ENCODE measurements at places on chromosomes 1 and 21.

- DNase-seq: no peak
These were observed 4.6 kb downstream of the HCRTR1 start for GRCh38 chr1:31621847-31622730.

- no peak for DNase-seq
These were observed 16.2 kb upstream of the CR1L start for GRCh38 chr1:207628776-207629175.

DNA sequence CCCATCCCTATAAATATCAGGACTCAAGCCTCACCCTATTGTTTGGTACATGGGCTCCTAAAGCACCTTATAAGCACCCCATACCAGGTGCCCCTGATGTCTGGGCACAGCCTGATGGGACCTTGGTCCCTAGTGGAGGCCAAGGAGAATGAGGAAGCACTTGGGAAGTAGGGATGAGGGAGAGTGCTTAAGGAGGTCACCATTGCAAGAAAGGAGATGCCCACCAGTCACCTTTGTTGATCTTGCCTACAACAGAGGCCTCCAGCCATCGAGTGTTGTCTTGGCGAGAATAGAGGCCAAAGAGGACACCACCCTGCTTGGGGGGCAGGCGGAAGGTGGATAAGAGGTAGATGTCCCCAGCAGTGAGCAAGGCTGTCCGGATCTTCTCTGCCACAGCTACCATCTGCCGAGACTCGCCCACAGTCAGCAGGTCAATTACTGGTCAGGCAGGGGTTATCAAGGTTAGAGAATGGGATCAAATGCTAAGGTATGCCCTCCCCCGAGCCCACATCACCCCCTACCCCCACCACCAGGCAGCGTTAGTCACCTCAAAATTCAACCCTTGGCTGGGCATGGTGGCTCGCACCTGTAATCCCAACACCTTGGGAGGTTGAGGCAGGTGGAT lies 1.6 kb downstream of the THBS3 start:
- no peak for DNase-seq

DNA sequence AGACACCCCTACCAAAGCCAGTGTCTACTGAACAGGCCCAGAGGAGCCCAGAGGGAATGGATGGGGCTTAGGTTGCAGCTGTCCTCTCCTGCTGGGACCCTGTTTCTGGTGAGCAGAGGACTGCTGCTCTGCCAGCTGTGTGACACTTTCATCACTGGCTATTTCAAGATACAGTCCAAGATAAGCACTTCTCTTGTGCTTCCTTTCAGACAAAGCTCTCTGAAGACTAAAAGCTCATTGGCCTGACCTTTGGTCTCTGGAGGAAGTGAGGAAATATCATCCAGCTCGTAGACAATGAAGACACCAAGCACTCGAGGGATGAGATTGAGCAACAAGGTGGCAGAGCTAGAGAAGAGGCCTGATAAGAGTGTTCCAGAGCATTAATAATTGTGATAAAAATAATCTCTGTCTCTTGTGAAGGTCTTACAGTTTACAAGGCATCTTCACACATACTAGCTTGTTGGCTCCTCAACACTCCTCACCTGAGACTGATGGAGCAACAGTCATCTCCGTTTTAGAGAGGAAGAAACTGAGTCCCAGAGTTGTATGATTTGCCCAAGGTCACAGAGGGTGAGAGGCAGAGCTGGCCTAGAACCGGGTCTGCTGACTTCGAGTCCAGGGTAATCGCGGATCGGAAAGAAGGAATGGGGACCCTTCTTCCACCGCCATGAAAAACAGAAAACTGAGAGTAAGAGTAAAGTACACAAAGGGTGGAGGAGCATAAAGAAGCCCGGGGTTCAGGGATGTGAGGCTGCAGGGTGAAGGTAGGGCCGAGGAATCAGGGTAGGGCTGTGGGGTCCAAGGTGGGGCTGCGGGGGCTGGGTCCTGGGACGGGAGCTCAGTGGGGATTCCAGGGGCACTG lies 666 bp downstream of the PAFAH2 start:
- no peak for DNase-seq

DNA sequence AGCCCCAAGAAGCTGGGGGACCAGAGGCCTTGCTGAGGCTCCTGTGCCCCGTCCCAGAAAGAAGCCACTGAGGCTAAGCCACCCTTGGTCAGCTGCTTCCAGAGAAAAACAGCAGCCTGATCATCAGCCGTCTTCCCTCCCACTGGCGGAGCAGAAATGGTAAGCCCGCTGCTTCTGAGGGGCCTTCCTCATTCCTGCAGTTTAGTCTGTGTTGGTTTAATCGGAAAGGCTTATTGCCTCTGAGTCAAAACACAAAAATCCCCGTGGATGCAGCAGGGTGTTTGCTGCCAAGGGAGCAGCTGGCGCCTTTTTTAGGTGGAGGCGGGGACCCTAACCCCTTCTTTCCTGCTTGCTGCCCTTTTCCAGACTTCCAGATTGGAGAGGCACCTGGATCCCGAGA lies 33.9 kb downstream of the SPSB1 start:
- DNase-seq: no peak

DNA sequence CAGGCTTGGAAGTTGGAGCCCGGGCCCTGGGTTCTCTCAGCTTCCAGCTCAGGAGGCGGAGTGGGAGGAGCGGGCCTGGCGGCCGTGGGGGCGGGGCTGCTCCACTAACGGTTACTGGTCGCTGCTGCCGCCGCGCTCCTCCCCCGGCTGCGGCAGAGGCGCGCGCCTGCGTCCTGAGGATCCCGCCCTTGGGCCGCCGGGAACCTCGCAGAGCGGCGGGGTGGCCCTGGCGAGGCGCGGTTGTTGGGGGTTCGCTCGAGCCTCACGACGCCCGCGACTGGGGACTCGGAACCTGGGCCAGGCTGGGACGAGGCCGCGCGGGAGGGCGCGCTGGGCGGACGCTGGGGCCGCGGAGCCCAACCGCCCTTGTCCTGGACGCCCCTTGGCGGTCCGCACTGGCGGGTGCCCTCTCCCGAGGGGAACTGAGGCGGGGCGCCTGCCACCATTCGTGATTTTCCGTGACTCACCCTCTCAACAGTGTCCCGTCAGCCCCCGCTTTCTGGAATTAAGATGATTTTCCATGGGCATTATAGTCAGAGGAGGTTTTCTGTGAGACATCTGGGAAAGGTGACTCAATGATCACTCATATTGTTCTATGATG lies 34.1 kb downstream of the OR2G3 start:
- DNase-seq: peak; percentile 83

- no peak for DNase-seq
These were observed 2.6 kb downstream of the RERE start for GRCh38 chr1:8814865-8815264.

GRCh38 chr1:244296447-244296846 lies 155.3 kb downstream of the ADSS2 start:
- no peak for DNase-seq

DNA sequence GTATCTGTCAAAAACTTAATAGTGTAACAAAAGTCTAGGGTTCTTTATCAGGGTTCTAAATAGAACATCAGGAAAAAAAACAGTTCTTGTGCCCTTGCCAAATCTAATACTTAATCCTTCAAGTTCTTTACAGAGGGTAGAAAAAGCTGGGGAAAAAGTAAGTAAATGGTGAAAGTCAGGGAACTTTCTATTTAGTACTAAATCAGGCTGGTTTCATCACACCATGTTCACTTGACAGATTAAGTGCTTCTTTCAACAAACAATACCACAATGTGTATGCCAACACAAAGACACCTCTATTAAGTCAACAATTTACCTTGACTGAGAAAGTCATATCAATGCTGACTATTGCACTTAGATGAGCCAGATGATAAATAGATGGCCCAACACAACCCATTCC lies 9.7 kb downstream of the DBT start:
- DNase-seq: no peak

GRCh38 chr1:203424861-203425662 lies 50.5 kb upstream of the PRELP start:
- DNase-seq: no peak

DNA sequence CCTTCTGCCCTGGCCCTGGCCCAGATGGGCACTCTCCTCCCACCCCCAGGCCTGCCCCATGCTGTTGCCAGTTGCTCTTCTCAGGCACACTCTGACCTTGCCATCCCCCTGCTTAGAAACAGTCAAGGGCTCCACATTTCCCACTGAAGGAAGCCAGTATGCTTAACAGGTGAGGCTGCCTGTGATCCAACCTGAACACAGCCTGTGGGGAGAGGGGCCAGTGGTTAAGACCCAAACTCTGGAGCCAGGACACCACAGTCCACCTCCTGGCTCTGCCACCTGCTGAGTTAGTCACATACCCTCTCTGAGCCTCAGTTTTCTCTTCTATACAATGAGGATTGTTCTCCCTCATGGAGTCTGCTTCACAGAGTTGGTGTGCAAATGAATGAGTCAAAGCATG lies 526.9 kb downstream of the MATN1 start:
- peak; percentile 27 for DNase-seq

- no peak for DNase-seq
These were observed 16.0 kb upstream of the ZBTB8B start for GRCh38 chr1:32448773-32449456.

DNA sequence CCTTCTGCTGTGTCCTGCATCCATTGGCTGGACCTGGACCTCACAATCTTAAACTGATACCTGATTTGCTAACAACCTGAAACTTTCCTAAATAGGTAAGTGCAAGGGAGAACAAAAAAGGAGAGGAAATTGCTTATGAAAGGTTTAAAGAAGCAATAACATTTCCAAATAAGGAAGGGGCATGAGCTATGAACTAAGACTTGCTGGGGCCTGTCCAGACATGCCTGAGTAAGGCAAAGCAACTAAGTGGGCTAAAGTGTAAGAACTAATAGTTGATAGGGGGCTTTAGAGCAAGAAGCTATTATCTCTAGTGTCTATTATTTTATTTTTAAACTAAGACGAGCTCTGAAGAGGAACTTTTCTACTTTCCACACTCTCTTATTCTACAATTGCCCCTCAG lies 11.6 kb downstream of the JMJD4 start:
- no peak for DNase-seq

Measured in ecto neural progenitor cell (in vitro differentiated cells).